ENCODE measurements at places on chromosomes 13 and 19.

GRCh38 chr19:2834294-2834871 lies 6.9 kb upstream of the ZNF555 start:
- no peak for DNase-seq

GRCh38 chr13:20814224-20814910 lies 40.6 kb upstream of the EEF1AKMT1 start:
- no peak for DNase-seq

GRCh38 chr19:43901395-43902390 lies 33.4 kb downstream of the ZNF45 start:
- DNase-seq: peak; percentile 75

DNA sequence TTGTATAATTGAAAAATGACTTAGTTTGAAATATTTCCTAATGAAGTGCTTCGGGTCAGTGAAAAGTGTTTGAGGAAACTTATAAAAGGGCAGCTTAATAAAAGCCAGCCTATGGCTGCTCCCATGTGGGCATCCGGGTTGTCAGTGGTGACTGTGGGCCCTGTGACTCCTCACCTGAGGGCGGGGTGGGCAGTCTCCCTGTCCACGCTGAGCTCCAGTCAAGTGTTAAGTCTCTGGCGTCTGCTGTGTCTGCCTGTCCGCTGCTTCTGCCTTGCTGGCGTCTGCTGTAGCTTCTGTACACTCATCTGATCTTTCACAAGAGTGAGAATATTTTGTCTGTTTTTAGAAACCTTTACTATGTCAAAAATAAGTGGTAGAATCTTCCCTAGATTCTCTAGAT lies 7.1 kb downstream of the LAMP1 start:
- no peak for DNase-seq

- DNase-seq: no peak
Measured at GRCh38 chr19:3027981-3028304, 1.1 kb downstream of the TLE2 start.

- no peak for DNase-seq
Measured at GRCh38 chr13:99481366-99481765, 19.9 kb upstream of the TM9SF2 start.

DNA sequence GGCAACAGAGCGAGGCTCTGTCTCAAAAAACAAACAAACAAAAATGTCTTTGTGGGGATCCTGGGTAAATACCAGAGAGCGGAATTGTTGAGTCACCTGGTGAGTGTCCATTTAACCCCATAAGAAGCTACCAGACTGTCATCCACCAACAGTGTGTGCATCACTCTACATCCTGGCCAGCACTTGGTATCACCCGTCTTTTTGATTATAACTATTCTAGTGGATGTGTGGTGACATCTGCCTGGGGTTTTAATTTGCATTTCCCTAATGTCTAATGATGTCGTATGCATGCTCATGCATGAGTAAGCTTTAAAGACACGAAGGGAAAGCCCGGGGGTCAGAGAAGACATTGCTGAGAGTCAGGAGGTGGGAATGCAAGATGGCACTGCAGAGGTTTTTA lies 126.7 kb upstream of the MRI1 start:
- DNase-seq: no peak

DNA sequence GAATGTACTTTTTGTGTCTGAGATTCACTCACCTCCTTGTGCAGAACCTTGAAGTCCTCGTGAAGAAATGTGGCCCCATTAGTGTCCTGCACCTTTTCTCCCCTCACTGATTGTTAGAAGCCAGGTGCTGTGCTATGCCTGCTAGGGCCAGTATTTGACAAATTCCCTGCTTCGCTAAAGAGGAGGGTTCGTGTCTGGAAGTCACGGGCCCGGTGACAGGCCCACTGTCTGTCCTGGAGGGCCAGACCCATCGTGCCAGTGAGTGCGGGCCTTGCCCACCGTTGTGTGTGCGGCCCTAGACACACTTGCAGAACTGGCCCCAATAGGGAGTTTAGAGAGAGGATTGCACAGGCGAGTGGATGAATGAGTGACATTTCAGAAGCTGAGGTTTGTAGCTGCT lies 36.8 kb upstream of the GAS6 start:
- DNase-seq: no peak

GRCh38 chr13:63297163-63297562 lies 1881.5 kb upstream of the PCDH20 start:
- no peak for DNase-seq

GRCh38 chr13:111338841-111339240 lies 18.4 kb downstream of the TEX29 start:
- no peak for DNase-seq

GRCh38 chr13:106686163-106686562 lies 118.2 kb upstream of the ARGLU1 start:
- no peak for DNase-seq

DNA sequence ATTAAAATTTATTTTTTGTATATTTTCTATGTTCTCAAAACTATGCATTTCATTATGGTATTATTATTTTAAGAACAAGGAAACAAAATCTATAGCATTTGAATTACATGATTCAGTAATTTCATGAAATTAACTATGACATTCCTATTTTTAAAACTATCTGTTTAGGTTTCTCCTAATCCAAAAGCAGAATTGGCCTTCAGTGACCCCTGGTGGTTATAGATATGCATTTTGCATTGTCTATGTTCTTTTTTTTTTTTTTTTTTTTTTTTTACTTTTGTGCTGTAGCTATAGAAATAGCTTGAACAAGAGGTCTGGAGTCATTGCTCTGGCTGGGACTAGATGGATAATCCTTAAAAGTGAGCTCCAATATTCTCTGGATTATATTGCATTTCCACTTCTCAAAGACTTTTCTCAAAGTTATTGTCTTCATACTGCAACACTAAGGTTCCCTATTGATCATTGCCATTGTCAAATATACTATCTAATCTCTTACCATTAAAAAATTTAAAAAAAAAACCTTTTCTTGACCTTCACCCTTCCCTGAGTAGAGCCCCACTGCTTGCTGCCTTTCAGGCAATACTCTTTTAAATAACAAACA lies 15.9 kb upstream of the DNAJC3 start:
- DNase-seq: no peak

GRCh38 chr19:34274827-34275625 lies 20.7 kb downstream of the GARRE1 start:
- DNase-seq: no peak

DNA sequence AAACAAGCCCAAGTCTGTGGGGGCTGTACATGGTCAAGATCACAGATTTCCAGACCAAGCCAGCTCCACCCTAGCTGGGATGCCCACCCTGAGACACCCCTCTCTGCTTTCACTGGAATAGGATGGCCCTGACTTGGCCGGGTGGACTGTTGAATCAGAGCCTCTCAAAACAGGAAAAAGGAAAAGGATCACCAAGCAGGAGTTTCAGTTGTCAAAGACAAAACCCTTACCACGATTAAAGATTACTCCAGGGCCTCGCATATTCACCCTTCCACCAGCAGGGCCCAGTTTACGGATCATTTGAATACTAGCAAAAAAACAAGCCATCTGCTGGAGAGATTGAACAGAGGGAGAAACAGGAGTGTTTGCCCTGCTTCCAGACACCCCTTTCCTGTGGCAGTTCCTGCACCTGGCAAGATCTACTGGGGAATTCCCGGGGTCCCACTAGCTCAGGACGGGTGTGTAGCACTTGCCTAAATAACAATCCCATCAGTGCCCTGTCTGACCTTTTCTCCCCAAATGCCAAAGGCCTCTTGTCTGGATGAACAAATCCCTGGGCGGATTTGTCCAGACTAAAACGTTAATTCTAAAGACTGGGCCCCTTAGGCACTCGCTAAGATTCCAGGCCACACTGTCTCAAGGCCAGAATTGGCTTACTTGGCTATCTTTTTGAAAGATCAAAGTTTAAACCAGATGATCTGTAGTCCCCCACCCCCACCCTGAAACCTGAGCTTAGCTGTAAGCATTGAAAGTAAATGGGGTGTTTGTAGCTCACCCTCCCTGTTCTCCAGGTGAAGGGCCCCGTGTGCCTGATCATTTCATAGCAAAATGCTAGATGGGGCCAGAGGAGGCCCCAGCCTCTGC lies 38.4 kb downstream of the ACTN4 start:
- no peak for DNase-seq

DNA sequence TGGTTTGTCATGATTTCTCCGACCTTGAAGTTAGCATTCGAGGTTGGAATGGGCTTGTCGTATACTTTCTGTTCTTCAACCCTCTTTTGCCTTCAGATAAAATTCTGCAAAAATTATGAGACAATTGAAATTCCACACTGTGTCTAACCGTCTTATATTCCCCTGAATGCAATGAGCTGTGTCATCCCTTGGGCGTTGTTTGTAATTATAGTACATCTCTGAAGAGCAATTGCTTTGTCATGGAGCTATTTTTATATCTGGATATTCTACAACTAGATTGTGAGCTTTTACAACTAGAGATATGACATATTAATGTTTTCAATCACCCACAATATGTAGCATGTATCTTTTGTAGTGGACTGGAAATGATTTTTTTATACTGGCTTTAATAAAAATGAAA lies 631.8 kb upstream of the SLC10A2 start:
- no peak for DNase-seq

DNA sequence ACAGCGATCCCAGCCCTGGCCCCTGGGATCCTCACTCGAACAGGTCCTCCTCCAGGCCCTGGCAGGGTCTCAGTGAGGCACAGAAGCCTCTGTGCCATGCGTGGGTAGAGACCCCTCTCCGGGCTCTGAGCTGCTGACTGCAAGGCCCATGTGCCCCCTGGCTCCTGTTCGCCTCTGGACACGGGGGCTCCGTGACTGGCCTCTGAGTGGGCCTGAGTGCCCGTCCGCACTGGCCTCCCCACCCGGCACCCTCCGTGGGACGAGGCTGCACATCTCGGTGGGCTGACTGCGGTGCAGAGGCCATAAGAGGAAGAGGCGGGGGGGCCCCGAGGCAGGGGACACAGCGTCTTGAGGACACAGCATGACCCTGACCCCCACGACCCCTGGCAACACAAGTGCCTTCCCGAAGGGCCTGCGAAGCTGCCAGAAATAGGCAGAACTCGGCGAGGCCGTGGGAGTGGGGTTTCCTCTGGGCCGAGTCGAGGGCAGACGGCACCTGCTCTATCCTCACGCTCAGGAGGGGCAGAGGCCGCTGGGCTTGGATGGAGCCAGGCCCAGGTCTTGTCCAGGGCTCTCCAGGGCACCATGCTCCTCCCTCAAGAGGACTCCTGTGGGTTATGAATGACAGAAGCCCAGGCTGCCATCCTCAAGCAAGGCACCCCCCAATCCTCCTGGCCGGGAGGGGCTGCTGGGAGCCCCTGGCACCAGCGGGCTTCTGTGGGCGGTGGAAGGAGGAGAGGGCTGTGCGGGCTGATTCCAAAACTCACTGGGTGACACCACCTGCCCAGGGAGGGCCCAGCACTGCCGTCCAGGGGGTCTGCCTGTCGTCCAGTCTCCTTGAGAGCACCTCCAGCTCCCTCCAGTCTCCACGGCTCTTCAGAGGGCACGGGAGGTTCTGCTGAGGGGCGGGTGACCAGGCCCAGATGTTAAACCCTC lies 52.6 kb downstream of the RASA3 start:
- no peak for DNase-seq

GRCh38 chr13:61954092-61954491 lies 538.4 kb upstream of the PCDH20 start:
- peak; percentile 91 for DNase-seq

- DNase-seq: no peak
Measured at GRCh38 chr13:100203696-100204367, 114.9 kb downstream of the PCCA start.

All from spinal cord (tissue), 10 donors.